Stimulated activated CD8-positive, alpha-beta memory T cell treated with anti-CD3 and anti-CD28 coated beads, Interleukin-2, amount 100 ng/mL, for 1 hour (primary cell): ENCODE measurements at places on chromosomes 7 and 10.

GRCh38 chr7:124635416-124635815 lies 130.2 kb downstream of the GPR37 start:
- DNase-seq: no peak

GRCh38 chr10:10804998-10805740 lies 212.5 kb upstream of the CELF2 start:
- no peak for DNase-seq

DNA sequence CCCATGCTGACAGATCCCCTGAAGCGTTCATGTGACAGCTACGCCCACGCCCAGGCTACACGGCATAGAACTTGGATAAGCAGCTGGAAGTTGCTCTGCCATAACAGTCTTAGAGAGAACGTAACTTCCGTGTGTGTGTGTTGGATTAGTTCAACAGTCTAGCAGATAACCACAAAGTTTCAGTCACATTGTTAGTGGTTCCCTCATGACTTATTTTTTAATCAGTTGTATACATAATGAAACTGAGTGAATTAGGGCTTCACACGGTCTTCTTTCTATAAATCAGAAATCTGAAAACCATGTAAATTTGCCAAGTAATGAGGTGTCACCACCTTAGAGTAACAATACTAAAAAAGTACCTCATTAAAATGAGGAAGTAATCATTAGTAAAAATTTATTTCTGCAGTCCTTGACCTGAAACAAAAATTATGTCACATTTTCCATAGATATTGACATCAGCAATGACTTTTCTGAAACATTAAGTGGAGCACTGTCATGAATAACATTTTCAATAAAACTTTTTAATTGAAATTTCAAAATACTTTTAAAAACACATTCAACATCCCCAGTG lies 21.7 kb upstream of the MACC1 start:
- no peak for DNase-seq

DNA sequence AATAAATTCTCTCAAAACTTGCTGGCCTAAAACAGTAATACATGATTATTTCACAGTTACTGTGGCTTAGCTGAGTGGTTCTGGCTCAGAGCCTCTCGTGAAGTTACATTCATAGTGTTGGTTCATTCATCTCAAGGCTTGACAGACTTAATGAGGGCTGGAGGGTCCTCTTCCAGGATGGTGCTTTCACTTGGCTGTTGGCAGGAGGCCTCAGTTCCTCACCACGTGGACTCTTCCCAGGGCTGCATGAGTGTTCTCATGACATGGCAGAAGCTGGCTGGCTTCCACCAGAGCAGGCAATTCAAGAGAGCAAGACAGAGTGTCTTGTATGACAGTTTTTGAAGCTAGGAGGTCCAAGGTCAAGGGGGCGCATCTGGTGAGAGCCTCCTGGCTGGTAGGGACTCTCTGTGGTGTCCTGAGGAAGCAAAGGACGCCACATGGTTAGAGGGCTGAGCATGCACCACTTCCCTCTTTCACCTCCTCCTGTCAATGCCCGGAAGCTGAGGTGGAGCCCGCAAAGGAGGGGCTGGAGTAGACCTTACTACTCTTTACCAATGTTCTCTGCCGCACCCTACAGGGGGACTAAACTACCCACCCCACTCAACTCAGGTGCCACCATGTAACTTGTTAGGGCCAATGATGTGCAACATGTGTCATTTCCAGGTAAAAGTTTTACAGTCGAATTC lies 58.2 kb upstream of the YAE1 start:
- no peak for DNase-seq

DNA sequence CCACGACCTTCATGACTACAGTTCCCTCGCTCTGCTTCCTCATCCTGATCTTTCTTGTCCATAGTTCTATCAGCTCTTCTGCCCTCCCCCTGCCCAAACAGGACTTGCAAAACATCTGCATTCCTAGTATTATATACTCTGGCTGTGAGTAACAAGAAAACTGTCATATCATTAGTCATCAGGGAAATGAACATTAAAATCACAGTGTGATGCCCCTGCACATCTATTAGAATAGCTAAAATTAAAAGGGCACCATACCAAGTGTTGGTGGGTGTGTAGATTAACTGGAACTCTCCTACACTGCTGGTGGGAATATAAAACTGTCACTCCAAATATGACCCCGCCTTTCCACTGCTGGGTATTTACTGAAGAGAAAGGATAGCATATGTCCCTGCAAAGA lies 141.8 kb downstream of the C7orf25 start:
- no peak for DNase-seq

- no peak for DNase-seq
Measured at GRCh38 chr7:13047061-13047460, 359.6 kb downstream of the ARL4A start.

GRCh38 chr10:34288634-34289033 lies 526.5 kb downstream of the PARD3 start:
- no peak for DNase-seq

GRCh38 chr7:31122649-31123058 lies 70.5 kb downstream of the ADCYAP1R1 start:
- no peak for DNase-seq

GRCh38 chr10:8979976-8980375 lies 925.5 kb downstream of the GATA3 start:
- no peak for DNase-seq

DNA sequence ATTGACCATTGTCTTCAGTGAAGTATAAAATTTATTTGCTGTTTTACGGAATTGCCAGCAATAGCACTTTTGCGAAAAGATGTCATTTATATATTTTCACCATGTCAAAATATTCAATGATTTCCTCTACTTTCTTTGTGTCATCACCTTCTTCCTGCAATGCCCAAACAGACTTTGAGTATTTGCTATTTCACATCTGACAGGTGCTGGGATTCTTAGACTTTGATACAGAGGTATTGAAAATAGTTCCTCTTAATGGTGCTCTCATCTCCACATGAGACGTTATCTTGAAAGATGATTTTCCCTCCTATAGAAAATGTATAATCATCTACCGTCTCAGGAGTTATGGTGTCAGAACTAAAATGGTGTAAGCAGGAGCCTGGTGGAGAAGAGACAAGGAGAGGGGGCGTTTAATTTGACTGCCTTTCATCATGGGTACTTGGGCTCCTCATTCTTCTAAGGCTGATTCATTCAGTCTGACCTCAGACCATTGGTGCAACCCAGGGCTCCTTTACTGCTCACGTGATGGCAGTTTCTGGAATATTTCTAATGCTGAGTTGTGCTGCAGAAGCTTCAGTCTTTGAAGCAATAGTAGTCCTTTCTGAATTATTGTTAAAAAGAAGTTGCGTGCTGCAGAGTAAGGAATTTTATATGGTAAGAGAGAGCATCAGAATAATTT lies 404.6 kb downstream of the PHTF2 start:
- no peak for DNase-seq

DNA sequence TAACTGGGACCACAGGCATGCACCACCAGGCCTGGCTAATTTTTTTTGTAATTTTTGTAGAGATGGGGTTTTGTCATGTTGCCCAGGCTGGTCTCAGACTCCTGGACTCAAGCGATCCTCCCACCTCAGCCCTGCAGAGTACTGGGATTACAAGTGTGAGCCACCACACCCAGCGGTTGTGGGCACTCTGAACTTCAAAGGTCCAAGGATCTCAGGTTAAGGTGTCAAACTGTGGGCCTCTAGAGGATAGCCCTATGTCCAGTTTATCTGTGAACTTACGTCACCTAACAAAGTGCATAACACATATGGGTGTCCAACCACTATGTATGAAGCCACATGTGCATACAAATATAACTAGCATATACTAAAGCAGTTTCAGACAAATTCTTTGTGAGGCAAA lies 3.2 kb upstream of the IL2RA start:
- no peak for DNase-seq

DNA sequence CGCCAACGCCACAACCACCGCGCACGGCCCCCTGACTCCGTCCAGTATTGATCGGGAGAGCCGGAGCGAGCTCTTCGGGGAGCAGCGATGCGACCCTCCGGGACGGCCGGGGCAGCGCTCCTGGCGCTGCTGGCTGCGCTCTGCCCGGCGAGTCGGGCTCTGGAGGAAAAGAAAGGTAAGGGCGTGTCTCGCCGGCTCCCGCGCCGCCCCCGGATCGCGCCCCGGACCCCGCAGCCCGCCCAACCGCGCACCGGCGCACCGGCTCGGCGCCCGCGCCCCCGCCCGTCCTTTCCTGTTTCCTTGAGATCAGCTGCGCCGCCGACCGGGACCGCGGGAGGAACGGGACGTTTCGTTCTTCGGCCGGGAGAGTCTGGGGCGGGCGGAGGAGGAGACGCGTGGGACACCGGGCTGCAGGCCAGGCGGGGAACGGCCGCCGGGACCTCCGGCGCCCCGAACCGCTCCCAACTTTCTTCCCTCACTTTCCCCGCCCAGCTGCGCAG lies 424 bp downstream of the EGFR start:
- no peak for DNase-seq

- no peak for DNase-seq
Measured at GRCh38 chr7:11858622-11859302, 26.8 kb upstream of the THSD7A start.

GRCh38 chr7:157875230-157876179 lies 538.7 kb downstream of the DNAJB6 start:
- peak; percentile 36 for DNase-seq

- no peak for DNase-seq
Measured at GRCh38 chr10:125201108-125201524, 40.8 kb upstream of the CTBP2 start.

- no peak for DNase-seq
Measured at GRCh38 chr10:129712000-129712399, 245.0 kb downstream of the MGMT start.

DNA sequence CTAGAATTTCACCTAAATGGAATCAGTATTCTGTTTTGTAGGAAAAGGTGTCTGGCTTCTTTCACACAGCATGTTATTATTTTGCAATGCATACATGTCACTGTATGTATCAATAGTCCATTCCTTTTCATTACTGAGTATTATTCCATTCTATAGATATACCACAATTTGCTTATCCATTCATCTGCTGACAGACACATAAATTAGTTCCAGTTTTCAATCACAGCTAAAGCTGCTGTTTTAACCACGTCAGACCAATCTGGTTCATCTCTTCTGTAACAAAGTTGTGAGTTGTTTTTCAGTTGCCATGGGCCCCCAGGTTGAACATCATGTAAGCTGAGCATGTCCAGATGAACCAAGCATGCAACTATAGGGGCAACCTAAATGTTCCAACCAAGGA lies 282.1 kb upstream of the MKLN1 start:
- DNase-seq: no peak

DNA sequence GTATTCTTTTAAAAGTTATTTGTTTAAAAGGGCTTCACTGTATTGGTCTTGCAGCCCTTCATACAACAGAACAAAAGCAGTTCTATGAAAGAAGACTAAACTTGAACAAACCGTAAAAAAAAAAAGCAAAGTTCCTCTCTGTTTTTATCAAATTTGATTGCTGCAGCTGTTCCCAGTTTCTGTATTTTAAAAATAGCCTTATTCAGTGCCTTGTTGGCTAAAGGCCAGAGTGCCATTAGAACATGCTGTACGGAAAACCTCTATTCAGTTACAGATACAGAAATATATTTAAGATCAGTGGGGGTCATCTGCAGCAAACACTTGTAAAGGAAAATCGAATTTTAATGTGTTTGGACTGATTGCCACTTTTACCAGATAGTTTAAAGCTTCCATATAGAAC lies 207.8 kb upstream of the ETV1 start:
- no peak for DNase-seq

GRCh38 chr10:103188853-103189252 lies 4.2 kb downstream of the NT5C2 start:
- DNase-seq: no peak

DNA sequence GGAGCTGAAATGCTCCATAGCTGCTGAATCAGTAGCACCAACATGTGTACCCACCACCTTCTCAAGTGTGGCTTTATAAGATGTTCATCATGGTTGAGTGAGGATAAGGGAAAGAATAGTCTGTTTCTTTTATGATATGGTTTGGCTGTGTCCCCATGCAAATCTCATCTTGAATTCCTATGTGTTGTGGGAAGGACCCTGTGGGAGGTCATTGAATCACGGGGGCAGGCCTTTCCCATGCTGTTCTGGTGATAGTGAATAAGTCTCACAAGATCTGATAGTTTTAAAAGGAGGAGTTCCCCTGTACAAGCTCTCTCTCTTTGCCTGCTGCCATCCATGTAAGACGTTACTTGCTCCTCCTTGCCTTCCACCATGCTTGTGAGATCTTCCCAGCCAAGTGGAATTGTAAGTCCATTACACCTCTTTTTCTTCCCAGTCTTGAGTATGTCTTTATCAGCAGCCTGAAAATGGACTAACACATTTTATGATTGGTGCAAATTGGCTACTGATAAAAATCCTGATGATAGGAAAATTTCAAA lies 799.9 kb downstream of the TNS3 start:
- DNase-seq: no peak

GRCh38 chr7:84637568-84638338 lies 443.2 kb upstream of the SEMA3A start:
- no peak for DNase-seq

DNA sequence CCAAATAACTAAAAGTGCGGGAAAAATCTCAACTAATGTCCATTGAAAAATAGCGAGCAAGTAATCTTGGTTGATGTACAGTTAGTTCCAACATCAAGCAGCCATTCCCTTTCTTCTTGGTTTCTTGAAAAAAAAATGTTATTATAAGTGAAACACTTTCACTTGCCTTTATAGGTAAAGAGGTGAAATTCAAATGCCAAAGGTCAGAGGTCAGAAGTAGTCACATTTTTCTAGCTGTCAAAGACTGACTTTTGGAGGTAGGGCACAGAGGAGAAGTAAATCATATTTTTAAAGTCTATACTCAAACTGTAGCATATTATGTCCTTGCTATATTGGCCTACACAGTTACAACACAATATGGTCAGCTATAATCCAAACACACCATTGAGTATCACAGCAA lies 62.3 kb downstream of the CHCHD3 start:
- DNase-seq: no peak

DNA sequence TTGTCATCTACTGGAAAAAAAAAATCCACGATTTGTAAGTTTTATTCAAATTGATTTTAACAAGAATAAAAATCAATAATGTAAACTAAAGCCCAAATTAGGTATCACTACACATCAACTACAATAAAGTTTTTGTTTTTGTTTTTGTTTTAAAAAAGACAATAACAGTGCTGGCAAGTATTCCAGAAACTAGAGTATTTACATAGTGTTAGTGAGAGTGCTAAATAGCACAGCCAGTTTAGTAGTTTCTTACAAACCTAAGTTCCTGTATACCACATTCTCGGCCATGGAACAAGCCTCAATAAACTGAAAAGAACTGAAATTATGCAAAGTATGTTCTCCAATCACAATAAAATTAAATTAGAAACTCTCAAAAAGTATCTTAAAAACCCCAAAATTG lies 8.1 kb downstream of the ARHGAP12 start:
- DNase-seq: no peak

DNA sequence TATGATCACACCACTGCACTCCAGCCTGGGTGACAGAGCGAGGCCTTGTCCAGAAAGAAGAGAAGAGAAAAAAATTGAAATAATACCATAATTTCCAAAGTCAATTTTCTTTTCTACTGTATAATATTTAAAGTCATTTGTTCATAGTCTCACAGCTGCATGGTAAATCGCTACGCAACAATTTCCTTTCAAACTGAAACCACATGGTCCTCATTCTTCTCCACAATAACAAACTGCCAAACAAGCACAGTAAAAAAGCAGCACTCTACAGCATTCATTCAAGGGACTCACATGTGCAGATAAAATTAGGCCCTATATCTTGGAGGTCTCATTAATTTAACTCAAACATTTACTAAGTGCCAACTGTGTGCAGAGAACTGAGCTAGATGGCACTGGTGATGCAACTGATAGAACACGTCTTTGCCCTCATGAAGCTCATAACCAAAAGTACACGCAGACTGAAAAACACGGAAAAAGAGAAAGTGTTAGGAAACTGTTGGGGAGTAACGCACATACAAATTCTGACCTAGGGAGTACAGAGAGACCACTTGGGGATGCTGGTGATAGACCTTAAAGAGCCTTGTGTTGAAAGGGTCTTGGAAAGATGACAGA lies 68.4 kb upstream of the SRRM3 start:
- no peak for DNase-seq
